Activated CD8-positive, alpha-beta T cell treated with anti-CD3 and anti-CD28 coated beads for 36 hours (primary cell): ENCODE measurements at places on chromosomes 1 and 21. TPM values are rescaled to one million over a fixed set of nuclear protein-coding genes. Genes with fewer than 3 reads are reported as not detected.
A peak's percentile ranks its signal among the peaks of the same experiment; 100 is the strongest.

GRCh38 chr1:29854700-29855276 is 618.5 kb downstream of the PTPRU start:
- DNase-seq: no peak

BATF3 gene
- total RNA-seq: 61.3 TPM

DNA sequence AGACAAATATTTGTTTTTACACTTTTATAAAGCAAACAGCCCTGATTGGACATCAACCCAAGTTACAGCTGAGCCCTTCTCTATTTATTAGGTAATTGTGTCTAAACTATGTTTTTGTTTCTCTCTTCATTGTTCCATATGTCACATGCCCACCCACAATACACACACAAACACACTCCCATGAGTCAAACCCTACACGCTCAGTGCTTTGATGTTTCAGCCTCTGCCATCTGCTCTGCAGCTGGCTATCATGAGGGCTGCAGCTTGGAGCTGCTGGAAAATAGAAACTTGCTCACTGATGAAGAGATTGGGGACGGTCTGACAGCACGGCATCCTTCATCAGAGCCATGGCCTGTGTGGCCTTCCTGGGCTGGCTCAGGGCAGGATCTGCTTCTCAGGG is 41.7 kb downstream of the PSMG1 start:
- DNase-seq: no peak

SLC9C2 gene
- not detected for total RNA-seq

DNA sequence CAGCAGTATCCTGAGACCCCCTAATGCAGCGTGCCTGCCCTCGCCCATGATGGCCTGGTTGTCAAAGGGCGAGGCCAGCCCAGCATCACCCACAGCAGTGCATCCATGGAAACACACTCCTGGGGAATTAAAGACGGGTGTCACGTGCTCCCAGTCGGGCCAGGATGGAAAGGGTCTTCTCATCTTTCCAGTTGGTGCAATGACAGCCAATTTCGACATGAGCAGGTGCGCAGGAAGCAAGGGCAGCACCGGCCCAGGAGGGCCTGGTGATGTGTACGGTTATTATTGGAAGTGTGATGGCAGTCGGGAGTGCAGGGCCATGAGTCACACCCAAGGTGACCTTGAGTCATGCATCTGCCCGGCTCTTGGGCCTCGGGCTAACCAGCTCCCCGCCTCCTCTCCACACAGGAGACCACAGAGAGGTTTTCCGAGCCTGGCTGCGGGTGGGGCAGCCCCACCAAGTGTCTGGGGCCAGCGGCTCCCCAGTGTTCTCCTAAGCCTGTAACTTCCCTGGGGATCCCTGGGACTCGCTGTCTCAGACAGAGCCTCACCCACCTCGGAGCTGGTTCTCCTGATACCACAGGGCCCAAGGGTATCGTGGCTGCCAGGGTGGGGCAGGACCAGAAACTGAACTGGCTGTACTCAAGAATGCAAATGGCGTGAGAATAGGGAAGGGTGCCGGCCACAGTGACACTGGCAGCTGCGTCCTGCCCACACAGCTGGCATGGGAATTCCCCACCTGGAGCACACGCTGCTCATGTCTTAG is 119.8 kb downstream of the SIK1 start:
- peak; percentile 16 for DNase-seq

APCS gene
- not detected for total RNA-seq

DNA sequence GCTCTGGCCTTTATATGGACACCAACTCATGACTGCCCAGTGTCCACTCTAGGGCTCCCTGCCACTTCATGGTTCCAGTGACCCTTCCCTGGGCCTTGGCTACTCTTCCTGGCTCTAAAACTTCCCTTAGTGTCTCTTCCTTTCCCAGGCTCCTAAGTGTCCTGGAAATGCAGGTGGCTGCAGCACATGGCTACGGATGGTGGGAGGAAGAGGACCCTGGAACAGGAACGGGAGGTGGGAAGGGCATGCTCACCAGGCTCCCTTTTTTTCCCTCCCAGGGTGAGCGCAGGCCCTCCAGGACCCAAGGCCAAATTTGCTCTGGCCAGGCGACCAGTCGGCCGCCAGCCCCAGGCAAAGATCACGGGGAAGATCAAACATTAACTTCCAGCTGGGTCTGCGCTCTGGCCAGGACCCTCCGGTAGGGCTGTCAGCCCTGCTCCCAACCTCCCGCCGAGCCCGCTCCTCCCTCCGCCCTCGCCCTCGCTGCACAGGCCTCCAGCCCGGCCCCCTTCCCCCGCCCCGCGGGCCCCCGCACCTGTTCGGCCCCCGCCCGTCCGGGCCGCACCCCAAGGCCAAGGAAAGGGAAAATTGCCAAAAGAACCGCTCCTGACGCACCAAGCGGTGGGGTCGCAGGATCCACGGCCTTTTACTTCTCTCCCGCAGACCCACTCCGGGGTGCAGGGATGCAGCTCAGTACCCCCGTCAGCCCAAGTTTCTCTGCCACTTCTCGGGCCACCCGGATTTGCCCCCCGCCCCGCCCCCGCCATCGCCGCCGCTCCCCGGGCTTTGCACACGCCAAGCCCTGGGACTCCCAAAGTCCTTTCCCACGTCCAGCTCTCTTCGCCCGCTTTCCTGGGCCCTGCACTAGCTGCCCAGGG is 894 bp downstream of the TCEA3 start:
- peak; percentile 10 for DNase-seq

- DNase-seq: no peak
Observed at GRCh38 chr1:163504331-163504978, 182.7 kb downstream of the NUF2 start.
